ENCODE measurements at places on chromosomes 4 and X.

DNA sequence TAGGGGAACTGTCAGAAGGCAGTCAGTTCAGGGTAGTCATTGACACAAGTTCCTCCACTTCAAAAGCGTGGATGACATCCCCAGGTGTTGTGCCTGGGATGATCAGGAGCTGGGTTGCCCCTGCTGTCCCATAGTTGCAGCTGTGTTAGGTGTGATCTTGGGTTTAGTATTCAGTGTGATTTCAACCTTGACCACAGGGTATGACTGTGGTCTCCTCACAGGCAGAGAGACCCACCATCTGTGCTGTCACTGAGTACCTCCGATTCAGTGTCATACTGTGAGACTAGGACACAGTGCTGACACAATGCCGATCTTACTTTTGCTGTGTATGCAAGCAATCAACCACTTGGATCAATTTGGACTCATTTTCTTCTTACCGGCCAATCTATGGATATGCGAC lies 25.2 kb downstream of the FOXR2 start:
- no peak for DNase-seq

DNA sequence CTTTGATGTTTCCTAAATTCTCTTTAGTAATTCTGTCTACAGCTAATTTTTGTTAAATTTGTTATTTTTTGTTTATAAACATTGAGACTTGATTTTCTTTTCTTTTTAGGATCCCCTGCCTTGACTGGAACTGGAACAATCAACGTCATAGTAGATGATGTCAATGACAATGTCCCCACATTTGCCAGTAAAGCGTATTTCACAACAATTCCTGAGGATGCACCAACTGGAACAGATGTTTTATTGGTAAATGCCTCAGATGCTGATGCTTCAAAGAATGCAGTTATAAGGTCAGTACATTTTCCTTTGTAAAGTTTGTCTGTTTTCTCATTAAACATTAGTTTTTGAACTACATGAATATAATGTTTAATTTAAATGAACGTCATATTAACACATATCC lies 119.4 kb downstream of the FAT4 start:
- no peak for DNase-seq

- DNase-seq = no peak
Observed at GRCh38 chr4:140005699-140006098, 148.3 kb downstream of the MAML3 start.

- no peak for DNase-seq
Observed at GRCh38 chrX:135411893-135412292, 9.9 kb upstream of the SMIM10L2A start.

GRCh38 chr4:101411926-101412325 lies 64.6 kb upstream of the PPP3CA start:
- no peak for DNase-seq

DNA sequence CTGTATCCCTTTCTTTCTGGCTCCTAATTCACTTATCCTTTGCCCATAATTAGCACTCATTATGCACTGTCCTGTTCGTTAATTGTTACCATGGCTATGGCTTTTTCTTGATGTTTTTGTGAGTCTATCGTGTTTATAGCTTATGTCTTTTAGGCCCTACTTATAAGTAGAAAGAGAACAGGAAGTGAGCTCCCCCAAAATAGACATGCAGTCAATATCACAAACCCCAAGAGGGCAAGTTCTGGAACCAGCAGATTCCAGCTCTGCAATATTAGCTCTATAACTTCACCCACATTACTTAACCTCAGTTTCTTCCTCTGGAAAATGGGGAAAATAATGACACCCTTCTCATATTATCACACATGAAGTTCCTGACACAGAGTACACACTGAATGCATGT lies 7.4 kb upstream of the HS3ST1 start:
- no peak for DNase-seq

GRCh38 chr4:113784497-113785250 lies 23.1 kb upstream of the CAMK2D start:
- DNase-seq = no peak

- DNase-seq = no peak
Observed at GRCh38 chr4:71383984-71384383, 45.2 kb downstream of the SLC4A4 start.

DNA sequence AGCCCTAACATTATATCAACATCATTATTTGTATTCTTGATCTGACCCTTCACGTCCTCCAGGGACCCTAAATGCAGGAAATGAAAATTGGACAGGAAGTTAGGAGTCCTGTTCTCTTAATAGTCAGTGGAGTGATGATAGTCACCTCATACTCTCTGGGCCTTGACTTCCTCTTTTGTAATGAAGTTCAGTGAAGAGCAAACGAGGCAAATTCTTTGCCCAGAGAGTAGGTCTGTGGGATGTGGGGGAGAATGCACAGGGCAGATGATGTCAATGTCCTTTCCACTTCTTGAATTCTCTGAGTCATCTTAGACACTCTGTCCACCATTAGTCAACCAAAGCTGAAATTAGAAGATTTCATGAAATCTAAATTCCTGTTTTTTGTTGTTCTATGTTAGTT lies 17.1 kb upstream of the GPRIN3 start:
- no peak for DNase-seq

- DNase-seq = no peak
Observed at GRCh38 chrX:38651625-38652601, 90.6 kb downstream of the TSPAN7 start.

All from GM12864 (cell line).